GM12891 (cell line): ENCODE measurements at places on chromosomes 12 and 14.

DNA sequence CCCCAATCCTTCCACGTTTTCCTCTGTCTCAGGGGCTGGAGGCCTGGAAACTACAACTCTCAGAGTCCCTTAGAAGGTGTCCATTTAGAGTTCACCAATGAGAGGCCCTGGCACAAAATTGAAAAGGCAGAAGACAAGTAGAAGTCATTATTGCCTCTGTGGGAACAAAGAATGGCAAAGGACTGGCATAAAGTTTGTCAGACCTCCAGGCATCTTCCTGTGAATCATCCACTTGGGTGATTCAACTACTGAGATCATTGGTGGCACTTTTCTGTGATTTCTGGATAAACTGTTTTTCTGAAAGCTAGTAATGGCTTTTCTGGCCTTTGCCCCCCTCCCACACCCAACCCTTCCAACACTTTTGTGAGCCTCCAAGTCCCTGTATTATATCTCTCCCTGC, 42.6 kb upstream of the C12orf42 start:
- DNase-seq: no peak

- DNase-seq: no peak
These were observed 501.6 kb downstream of the SLC6A15 start for GRCh38 chr12:84411031-84411430.

GRCh38 chr12:109729371-109729781, 15.8 kb downstream of the FAM222A start:
- no peak for DNase-seq

- DNase-seq: no peak
These were observed 27.7 kb upstream of the RAB35 start for GRCh38 chr12:120144215-120144614.

DNA sequence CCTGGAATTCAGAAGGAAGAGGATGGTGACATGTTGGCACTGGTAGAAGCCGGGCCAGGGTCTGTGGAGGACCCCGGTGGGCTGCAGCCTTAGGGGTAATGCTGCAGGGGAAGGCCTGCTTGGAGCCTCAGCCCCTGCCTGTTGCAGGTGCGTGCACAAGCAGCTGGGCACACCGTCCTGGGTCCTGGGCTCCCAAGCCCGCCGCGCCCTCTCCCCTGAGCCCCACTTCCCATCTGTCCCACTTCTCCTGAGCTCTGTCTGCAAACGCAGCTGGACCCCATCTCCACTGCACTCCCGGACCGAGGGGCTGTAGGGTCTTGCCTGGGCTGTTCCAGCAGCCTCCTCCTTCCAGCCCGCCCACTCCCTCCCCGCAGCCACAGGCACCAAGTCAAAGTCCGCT, 116.8 kb downstream of the GLT1D1 start:
- DNase-seq: no peak

- DNase-seq: no peak
These were observed 61.3 kb downstream of the DICER1 start for GRCh38 chr14:95095996-95096395.

GRCh38 chr12:120500581-120500980, 4.7 kb downstream of the DYNLL1 start:
- DNase-seq: no peak

DNA sequence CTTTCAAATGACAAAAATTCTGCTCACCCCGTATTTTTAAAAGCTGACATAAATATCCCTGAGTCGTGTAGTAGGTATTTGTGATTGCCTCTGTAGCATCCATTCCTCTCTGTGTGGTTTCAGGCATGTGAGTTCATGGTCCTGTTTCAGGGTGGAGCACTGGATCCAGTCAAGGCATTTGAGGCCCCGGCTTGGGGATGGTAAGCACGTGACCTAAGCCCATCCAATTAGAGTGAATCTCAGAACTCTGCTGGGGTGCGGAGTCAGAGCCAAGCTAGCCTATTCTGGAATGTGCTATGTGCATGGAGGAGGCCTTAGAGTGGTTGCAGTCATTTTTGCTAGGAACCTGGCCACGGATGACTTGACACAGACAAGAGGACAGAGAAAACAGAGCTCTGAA, 4.3 kb upstream of the CSRP2 start:
- DNase-seq: no peak

DNA sequence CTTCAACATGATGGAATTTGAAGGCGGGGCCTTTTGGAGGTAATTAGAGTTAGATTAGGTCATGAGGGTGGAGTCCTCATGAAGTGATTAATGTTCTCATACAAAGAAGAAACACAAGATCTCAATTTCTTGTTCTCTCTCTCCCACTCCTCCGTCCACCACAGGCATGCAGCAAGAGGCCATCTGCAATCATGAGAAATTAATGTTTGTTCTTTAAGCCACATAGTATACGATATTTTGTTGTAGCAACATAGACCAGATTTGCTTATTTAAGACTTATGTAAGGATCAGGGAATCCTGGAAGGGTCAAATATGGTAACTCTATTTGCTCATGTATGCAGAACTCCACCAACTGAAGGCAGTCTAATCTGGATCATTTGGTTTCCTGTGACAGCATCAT, 429.0 kb downstream of the LRIG3 start:
- no peak for DNase-seq

- no peak for DNase-seq
These were observed 86.3 kb downstream of the DCAF5 start for GRCh38 chr14:69066396-69067171.

DNA sequence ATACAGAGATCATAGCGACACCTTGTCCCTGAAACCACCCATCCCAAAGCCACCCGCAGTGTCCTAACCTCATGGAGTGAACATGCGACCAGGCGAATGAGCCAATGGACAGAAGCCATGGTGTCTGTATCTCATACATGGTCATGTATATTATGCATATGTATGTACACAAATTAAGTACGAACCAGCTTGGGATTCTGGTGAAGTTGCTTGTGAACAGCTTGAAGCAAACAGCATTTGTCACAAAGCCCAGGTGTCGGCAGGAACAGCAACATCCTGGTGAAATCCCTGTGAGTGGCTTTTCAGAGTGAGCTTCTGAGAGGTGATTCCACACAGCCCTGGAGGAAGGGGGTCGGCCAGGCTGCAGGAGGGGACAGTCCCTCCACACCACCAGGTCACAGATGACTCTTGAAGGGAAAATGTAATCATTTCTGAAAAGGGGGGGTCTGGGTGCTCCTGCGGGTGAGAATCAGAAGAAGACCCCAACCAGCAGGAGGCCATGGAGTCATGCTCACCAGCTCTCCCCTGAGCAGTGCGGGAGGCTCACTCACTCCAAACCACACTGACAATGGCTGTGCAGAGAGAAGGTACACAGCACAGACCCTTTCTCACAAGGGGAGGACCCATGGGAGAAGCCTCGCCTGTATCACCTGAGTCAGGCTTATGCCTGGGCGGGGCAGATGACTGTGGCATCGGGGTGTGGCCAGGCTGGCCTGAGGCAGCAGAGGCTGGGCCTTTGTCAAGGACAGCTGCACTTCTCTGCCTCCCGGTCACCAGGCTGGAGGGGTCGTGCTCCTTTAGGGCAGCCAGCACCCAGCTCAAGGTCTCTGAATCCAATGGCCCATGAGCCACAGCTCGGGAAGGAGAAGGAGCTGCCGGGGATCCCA, 14.3 kb downstream of the CHGA start:
- DNase-seq: no peak

DNA sequence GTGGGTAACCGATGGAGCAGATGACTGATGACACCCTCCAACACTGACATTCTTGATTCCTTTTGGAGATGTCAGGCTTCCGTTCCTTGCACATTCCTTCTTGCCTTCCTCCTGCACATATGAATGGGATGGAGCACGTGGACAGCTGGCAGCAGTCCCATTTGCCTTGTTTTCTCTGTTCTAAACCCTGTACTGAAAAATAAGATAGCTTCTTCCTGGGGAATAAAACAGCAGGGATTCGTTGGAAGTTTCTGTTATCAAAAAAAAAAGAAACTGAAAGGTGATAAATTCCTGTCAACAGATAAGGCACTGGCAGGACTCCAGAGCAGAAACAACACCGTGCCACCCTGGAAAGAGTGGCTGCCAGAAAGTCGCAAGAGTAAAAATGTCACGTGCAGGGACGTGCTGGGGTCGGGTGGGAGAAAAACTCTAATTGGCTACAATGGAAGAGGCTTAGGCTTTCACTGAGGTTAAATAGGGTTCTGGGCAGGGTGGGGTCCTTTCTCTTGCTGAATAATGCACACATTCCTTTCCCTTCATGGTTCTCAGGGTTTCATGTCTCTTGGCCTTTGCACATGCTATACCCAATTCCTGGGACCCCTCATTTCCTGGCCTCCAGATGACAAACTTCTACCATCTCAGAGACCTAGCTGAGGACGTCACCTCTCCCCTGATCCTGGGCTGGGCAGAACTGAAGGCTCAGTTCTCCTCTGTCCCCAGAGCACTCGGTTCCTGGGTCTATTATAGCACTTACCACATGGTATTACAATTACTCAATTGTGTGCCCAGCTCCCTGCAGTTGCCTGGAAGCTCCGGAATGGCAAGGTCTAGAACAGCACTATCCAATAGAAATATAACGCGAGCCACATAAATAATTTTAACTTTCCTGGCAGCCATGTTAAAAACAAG, 7.0 kb upstream of the NUAK1 start:
- DNase-seq: no peak

GRCh38 chr12:14635776-14636175, 60.6 kb downstream of the GUCY2C start:
- no peak for DNase-seq

GRCh38 chr12:39227218-39227617, 215.7 kb downstream of the KIF21A start:
- no peak for DNase-seq

DNA sequence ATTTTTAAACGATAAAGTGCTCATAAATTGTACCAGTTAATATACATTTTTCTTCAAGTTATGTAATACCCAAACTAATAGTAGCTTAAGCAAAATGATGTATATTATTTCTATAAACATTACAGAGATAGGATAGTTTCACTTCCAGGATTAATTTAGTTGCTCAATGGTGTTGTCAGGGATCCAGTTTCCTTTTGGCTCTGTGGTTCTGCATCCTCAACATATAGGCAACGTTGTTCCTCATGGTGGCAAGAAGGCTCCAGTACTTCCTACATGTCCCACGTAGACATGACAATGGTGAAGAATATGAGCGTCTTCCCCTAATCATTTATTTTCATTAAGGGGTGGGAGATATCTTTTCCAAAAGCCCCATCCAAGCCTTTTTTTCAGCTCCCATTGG, 60.7 kb upstream of the DCD start:
- no peak for DNase-seq

GRCh38 chr14:71693381-71693780, 238.8 kb upstream of the RGS6 start:
- no peak for DNase-seq

DNA sequence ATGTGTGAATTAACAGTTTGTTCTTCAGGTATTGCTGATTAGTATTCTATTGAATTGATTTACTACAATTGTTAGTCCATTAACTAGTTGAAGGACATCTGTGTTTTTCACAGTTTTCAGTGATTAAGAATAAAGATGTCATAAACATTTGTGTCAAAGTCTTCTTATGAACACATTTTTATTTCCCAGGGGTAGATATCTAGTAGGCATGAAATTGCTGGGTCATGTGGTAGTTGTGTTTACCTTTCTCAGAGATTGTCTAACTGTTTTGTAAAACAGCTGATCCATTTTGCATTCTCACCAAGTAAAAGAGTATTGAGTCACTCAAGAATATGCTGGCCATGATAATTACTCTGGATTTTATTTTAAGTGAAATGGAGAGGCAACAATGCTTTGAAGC, 1145.3 kb downstream of the FSCB start:
- DNase-seq: no peak

GRCh38 chr14:22886500-22887259, 3.7 kb downstream of the REM2 start:
- peak; percentile 74 for DNase-seq

- DNase-seq: no peak
These were observed 153.6 kb downstream of the MSRB3 start for GRCh38 chr12:65432114-65432513.

- DNase-seq: peak; percentile 18
These were observed 320.2 kb downstream of the GRIN2B start for GRCh38 chr12:13661005-13661887.

- DNase-seq: no peak
These were observed 24.5 kb downstream of the FIGNL2 start for GRCh38 chr12:51823875-51824565.

- DNase-seq: no peak
These were observed 62.0 kb upstream of the EEA1 start for GRCh38 chr12:92991134-92991533.

DNA sequence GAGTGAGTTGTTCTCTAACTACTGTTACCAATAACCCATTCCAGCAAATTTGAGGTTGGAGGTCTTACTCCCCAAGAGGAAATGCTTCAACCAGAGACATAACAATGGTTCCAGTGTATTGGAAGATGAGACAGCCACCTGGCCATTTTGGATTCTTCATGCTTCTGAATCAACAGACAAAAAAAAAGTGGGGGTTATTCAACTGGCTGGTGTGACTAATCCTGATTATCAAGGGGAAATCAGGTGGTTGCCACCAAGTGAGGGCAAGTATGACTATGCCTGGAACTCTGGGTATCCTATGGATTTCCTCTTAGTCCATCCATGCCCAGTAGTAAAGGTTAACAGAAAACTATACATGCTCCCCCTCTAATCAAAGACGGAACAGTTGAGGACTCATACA, 29.9 kb upstream of the ZNF641 start:
- DNase-seq: no peak

- no peak for DNase-seq
These were observed 290.2 kb upstream of the FLRT2 start for GRCh38 chr14:85239791-85240190.

DNA sequence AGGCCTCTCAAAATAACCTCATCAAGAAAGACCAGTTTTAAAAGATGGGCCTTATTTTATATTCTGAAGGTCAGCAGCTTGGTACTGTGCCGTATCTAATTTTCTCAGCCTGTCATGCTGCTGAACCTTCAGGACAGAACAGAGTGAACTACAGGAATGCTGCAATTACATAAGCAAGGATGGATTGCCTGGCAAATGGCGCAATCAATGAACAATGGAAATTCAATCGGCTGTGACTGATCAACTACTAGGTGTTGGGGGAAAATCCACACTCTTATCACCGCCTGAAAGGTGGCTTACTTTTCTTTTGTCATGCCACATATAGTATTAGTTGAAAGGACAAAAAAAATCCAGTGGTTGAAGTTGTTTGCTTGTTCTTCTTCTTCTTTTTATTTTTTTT, 8.5 kb downstream of the ACSS3 start:
- DNase-seq: no peak

- no peak for DNase-seq
These were observed 288.6 kb downstream of the FOXN3 start for GRCh38 chr14:89128311-89129026.

- peak; percentile 93 for DNase-seq
These were observed at the start of gene PNMA1 for GRCh38 chr14:73713803-73714655. Gene PNMA1 (minus strand): TSS chr14:73714384. CDS start chr14:73713639, 745 bp downstream.

DNA sequence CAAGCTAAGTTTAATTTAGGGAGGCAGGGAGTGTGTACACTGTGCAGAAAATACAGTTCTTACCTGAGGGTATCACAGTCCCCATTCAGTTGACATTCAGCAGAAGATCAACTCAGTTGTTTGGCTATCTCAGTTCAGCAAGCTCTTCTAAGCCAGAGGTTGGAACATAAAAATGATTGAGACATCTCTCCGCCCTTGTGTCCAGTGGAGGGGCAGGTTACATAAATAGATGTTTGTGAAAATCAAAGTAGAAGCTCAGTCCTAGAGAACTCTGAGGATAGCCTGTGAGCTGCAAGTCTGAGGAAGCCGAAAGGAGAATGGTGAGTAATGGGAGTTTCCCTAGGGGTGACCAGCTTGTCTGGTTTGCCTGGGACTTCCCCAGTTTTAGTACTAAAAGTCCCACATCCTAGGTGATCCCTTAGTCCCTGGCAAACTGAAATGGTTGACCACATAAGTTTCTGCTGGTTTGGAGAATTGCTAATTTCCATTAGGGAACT, 251.4 kb upstream of the ATP2B1 start:
- no peak for DNase-seq
